ENCODE measurements at places on chromosomes 12 and 14.

- DNase-seq = no peak
These were observed 22.5 kb upstream of the HIGD1C start for GRCh38 chr12:50929831-50930230.

GRCh38 chr12:79006306-79006705 is 141.7 kb downstream of the SYT1 start:
- no peak for DNase-seq

- no peak for DNase-seq
These were observed 39.4 kb downstream of the MVK start for GRCh38 chr12:109612975-109613502.

DNA sequence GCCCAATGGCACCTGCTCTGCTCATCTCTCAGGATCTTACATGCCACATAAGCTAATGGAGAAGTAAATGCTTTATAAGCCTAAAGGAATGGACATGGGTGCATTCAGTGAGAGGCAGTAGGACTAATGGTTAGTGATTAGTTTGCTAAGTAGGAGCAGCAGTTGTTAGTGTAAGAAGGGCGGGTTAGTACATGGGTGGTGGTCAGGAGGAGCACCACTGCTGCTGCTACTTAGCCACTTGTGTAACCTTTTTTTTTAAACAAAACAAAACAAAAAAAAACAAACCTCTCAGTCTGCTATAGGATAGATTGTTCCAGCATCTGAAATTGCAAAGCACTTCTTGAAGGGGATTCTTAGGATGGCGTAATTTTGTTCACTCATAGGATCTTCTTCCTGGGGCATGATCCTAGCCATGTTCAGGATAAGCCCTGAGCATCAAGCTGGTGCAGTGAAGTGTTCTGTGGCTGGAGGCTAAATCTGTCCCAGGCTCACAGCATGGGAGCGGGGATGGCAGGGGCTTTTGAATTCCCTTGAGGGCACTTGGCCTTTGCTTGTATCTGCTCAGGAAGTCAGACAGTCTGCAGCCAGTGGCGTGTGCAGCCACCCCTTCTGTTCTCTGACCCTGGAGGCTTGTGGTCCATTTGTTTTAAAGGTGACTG is 63.6 kb downstream of the CHST11 start:
- no peak for DNase-seq

GRCh38 chr12:48422060-48422459 is 50.3 kb upstream of the ANP32D start:
- no peak for DNase-seq

DNA sequence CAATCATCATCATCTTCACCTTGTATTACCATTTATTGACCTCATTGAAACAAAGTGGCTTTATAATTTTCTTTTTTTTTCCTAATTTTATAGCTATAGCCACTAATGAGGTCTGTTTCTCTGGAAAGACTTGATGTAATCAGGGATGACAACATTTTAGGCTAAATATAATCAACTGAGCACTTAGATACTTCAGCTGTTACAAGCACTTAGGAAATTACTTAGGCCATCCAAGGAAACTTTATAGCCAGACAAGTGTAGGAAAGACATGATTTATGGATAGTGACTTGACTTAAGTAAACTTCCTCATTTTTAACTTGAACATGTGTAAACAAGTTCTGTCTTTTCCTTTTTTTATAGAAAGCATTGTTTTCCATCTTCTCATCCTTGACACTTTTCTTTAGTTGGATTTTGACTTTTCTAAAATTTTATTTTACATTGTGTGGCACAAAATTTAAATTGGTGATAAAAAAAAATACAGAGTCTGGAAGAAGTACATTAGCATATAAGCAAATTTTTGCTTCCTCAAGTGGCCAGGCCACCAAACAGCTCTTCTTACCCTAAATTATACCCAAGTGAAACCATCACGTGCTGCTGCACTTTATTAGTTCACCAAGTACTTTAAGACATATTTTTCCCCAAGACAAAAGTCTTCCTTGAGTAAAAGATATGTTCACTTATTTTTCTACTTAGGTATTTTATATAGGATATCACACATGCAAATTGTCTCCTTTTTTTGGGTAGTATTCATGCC is 15.1 kb downstream of the CPNE8 start:
- no peak for DNase-seq

DNA sequence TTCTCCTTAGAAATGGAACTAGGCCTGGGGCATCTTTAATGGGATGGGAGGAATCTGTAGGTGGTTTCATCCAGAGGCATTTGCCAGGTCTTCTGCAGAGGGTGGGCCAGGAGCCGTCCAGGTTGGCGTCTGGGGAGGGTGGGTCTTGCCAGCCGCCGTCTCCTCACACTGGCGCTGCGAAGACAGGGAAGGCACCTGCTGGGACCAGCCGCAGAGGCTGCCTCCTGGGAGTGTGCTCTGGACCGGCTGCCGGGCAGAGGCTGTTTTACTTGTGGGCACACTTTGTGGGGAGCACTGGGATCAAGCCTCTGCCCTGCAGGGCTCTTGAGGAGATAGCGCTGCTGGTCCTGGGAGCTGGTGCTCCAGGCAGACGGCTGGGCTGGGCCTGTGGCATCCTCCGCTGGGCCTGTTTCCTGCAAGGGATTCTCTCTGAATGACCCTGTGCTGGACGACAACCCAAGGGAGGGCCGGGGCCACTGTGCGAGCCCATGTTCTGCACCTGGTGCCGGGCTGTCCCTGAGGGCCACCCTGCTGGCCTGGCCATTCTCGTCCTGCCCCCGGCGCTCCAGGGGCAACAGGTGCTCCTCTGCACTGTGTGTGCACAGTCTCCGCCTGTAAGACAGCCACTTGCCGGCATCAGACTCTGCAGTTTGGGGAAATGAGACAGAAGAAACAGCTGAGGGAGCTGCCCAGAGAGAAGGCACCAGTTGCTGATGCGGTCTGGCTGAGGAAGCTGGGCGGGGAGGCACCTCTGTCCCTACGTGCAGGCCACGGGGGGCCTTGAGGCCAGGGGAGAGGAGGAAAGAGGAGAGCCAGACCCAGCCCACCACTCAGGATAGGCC is 10.0 kb upstream of the TEX22 start:
- DNase-seq = no peak

DNA sequence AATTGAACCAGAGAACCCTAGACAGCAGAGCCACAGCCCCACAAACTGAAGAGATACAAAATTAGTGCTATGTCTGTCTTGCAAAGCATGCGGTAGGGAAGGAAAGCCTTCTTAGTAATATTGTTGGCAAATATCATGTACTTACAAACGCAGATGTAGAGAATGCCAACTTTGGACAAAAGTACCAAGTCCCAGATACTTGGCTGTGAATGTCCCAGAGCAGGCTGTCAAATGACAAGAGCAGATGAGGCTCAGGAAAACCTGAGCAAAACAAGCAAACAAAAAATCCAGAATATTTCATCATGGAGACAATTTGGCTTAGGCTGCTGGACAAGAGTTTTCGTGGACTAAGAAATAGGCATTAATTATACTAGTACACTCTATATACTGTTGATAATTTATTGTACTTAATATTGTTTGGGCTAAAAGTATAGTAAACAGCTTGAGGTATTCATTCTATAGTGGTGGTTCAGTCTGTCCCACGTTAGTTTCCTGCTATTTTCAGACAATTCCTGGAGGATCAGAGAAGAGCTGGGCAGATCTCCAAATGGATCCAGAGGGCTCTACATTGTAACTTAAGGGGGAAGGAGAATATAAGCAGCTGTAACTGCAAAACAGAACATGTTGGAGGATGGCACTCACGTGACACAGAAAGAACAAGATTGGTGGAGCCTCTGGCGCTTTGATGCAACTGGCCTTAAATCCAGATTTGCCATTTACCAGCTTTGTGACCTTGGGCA is 329.8 kb downstream of the ATP23 start:
- DNase-seq = no peak

DNA sequence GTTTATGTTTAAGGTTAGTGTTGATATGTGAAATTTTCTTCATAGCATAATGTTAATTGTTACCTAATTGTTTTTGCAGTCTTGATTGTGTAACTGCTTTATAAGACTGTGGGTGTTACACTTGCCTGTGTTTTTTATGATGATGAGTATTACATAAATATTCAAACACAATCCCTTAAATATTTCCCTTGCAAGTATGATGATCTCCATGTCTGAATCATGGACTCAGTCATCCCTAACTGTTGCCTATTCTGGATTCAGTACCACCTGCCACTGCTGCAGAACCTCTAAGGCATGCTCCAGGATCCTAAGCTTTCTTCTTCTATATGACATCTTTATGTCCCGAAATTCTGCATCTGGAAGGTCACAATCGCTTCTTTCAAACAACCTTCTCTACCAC is 246.3 kb upstream of the CLEC14A start:
- no peak for DNase-seq
